ENCODE measurements at places on chromosomes 16 and 17. TPM values are rescaled to one million over a fixed set of nuclear protein-coding genes. Genes with fewer than 3 reads are reported as not detected.

TMEM98 gene
- total RNA-seq: not detected

ZG16B gene
- not detected for total RNA-seq

RASD1 gene
- 2.8 TPM for total RNA-seq

REXO5 gene
- total RNA-seq: 0.38 TPM

MCRIP1 gene
- total RNA-seq: 34.0 TPM

SLC5A11 gene
- total RNA-seq: 0.72 TPM

IL17C gene
- 0.81 TPM for total RNA-seq

TBC1D26 gene
- total RNA-seq: 0.42 TPM

ADAM11 gene
- total RNA-seq: 0.76 TPM

TBC1D3E gene
- total RNA-seq: not detected

TIMP2 gene
- total RNA-seq: 9.4 TPM

PSMD7 gene
- total RNA-seq: 136 TPM

TP53TG3D gene
- total RNA-seq: not detected

CAVIN1 gene
- total RNA-seq: not detected

KCNJ12 gene
- 0.08 TPM for total RNA-seq

FBXL19 gene
- 5.9 TPM for total RNA-seq

SCIMP gene
- 0.14 TPM for total RNA-seq

KRTAP17-1 gene
- total RNA-seq: not detected

CCDC40 gene
- 1.0 TPM for total RNA-seq

HSD11B2 gene
- not detected for total RNA-seq

PRM1 gene
- total RNA-seq: not detected

LDHD gene
- not detected for total RNA-seq

MYO15A gene
- total RNA-seq: 1.8 TPM

HOXB9 gene
- total RNA-seq: not detected

GNAO1 gene
- total RNA-seq: 2.3 TPM

STX1B gene
- 2.3 TPM for total RNA-seq

KRTAP9-2 gene
- not detected for total RNA-seq

OTOP2 gene
- total RNA-seq: not detected

GP1BA gene
- total RNA-seq: not detected

ARL5C gene
- total RNA-seq: not detected

GSPT1 gene
- 297 TPM for total RNA-seq

KRTAP4-5 gene
- not detected for total RNA-seq

TEKT1 gene
- not detected for total RNA-seq

SNAI3 gene
- 3.4 TPM for total RNA-seq

CX3CL1 gene
- not detected for total RNA-seq

ABCA10 gene
- 0.38 TPM for total RNA-seq

KRTAP16-1 gene
- 1.00 TPM for total RNA-seq

GJD3 gene
- not detected for total RNA-seq

CA4 gene
- total RNA-seq: not detected

ESRP2 gene
- not detected for total RNA-seq

CLEC3A gene
- not detected for total RNA-seq

C16orf96 gene
- 0.42 TPM for total RNA-seq

SLC52A1 gene
- not detected for total RNA-seq

GINS2 gene
- 0.58 TPM for total RNA-seq

SRCIN1 gene
- total RNA-seq: 0.47 TPM

CD300H gene
- total RNA-seq: not detected

SLC16A11 gene
- total RNA-seq: 1.3 TPM

CUEDC1 gene
- total RNA-seq: 0.22 TPM
